ENCODE measurements at places on chromosomes 12 and 14. TPM values are rescaled to one million over a fixed set of nuclear protein-coding genes. Genes with fewer than 3 reads are reported as not detected.

The TAS2R8 gene
- total RNA-seq = not detected

The CLEC7A gene
- not detected for total RNA-seq

The CLEC9A gene
- not detected for total RNA-seq

The ACOT4 gene
- 0.80 TPM for total RNA-seq

The NFATC4 gene
- 47.3 TPM for total RNA-seq

The HOXC4 gene
- total RNA-seq = not detected

The OR4E2 gene
- not detected for total RNA-seq

The KRT71 gene
- not detected for total RNA-seq

The PARPBP gene
- total RNA-seq = 38.1 TPM

The RERG gene
- total RNA-seq = 0.55 TPM

The PLCZ1 gene
- total RNA-seq = not detected

The FBXW8 gene
- total RNA-seq = 16.0 TPM

The CDCA3 gene
- 47.7 TPM for total RNA-seq

The RBMS2 gene
- total RNA-seq = 31.3 TPM

The TAS2R7 gene
- not detected for total RNA-seq

The ATXN7L3B gene
- 39.9 TPM for total RNA-seq

The DYRK4 gene
- total RNA-seq = 10.5 TPM

The ZFHX2 gene
- total RNA-seq = 27.0 TPM

The ITGA7 gene
- total RNA-seq = 76.4 TPM

The XPOT gene
- 176 TPM for total RNA-seq

The NTS gene
- total RNA-seq = 36.6 TPM

The LUM gene
- total RNA-seq = not detected

The PRB2 gene
- not detected for total RNA-seq

The GLIPR1 gene
- total RNA-seq = 1.5 TPM

The GLT8D2 gene
- total RNA-seq = 6.8 TPM

The SMAGP gene
- total RNA-seq = 9.2 TPM

The NXPH4 gene
- 1.7 TPM for total RNA-seq

The TCL1B gene
- total RNA-seq = 9.6 TPM

The OTOGL gene
- total RNA-seq = 0.31 TPM

The DYNC1H1 gene
- total RNA-seq = 387 TPM

The MYF5 gene
- not detected for total RNA-seq

The SLC6A15 gene
- 38.1 TPM for total RNA-seq

The INHBE gene
- 7.0 TPM for total RNA-seq

The ACTR10 gene
- 34.6 TPM for total RNA-seq

The JAG2 gene
- 6.2 TPM for total RNA-seq

The ZNF891 gene
- 3.1 TPM for total RNA-seq

The TMEM119 gene
- total RNA-seq = 0.48 TPM

The PRPH gene
- total RNA-seq = 0.96 TPM

The NPC2 gene
- total RNA-seq = 168 TPM

The FLVCR2 gene
- 7.1 TPM for total RNA-seq

The SDSL gene
- not detected for total RNA-seq

The RNASE3 gene
- total RNA-seq = not detected

The MTERF2 gene
- 7.1 TPM for total RNA-seq

The RIN3 gene
- total RNA-seq = 1.9 TPM

The ASPG gene
- 0.46 TPM for total RNA-seq

The SIRT4 gene
- 4.1 TPM for total RNA-seq

Data from H1 (cell line).